Stimulated activated CD4-positive, alpha-beta T cell treated with anti-CD3 and anti-CD28 coated beads, Interleukin-2, amount 100 ng/mL, for 24 hours (primary cell): ENCODE measurements at places on chromosomes 5 and 9.

- no peak for DNase-seq
Observed at GRCh38 chr5:164784230-164784629, 1278.8 kb downstream of the MAT2B start.

DNA sequence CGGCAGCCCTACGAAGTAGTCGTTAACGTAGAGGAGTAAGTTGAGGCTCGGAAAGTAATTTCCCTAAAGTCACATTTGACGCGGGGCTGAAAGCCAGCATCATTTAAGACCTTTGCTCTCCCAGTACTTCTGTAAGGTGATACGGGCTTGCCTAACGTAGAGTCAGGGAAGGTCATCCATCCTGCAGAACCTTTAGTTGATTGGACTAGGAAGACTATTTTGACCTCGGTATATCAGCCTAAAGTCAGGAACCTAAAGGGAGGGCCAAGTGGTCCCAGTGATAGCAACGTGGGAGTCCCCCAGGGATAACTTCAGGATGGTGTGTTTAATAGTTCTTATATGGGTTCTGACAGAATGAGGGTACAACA is 657 bp downstream of the NUP214 start:
- no peak for DNase-seq

DNA sequence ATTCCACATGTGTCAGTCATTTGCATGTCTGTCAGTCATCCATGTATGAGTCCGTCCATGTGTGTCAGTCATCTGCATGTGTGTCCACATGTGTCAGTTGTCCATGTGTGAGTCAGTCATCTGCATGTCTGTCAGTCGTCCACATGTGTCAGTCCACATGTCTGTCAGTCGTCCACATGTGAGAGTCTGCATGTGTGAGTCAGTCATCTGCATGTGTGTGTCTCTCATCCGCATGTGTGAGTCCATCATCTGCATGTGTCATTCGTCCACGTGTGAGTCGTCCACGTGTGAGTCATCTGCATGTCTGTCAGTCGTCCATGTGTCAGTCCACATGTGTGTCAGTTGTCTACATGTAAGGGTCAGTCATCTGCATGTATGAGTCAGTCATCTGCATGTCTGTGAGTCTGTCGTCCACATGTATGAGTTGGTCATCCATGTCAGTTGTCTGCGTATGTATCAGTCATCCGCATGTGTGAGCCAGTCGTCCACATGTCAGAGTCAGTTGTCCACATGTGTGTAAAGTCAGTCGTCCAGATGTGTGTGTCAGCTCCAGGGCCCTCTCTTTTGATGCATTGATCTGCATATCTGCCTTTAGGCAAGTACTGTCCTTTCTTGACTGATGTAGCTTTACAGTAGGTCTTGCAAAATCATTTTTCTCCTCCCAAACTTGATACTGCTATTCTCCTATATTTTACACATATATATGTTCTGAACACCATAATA is 72.5 kb upstream of the CACNA1B start:
- no peak for DNase-seq

DNA sequence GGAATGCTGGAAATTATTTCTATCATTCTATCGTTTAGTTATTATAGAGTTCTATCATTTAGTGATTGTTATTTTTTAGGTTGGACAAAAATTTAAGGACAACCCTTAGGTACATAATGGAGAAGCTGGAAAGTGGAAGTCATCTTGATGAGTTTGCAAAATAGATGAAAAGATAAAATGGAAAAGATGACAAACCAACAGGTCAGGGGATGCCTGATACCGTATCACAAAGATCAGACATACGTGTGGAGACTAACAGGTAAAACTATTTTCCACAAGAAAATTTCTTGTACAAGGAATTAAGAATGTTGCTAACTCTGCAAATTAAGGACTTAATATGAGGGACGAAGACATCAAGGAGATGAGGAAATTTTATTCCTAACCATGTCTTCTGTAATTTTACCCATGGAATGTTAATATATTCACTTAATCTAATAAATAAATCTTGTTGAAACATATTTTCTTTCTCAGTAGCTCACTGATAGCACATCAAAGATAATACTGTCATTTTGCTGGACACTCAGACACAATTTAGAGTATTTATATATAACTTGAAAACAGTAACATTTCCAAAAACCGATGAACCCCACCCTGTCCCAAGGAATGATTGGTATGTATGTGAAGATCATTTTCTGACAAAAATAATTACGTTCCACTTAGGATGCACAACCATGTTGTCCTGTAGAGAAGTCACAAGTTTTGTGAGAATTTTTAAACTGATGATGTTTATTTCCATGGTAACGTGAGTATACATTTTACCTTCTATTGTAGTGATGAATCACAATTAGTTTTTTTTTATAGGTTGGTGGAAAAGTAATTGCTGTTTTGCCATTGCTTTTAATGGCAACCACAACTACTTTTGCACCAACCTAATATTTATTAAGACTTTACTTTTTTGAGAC is 2.6 kb downstream of the LURAP1L start:
- DNase-seq, result no peak

DNA sequence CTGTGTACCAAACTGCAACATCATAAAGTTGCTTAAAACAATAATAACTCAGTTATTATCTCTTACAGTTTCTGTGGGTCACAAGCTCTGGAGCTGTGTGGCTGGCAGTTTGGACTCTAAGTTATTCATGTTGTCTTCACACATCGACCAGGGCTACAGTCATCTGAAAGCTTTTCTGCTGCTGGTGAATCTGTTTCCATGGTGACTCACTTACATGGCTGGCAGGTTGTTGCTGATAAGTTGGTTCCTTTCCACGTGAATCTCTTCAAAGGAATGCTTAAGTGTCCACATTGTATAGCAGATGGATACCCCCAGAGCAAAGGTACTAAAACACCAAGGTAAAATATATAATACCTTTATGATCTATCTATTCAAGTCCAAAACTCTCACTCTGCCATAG is 44.8 kb upstream of the CYLC2 start:
- DNase-seq, result no peak

GRCh38 chr5:64811050-64811640 is 42.4 kb downstream of the CWC27 start:
- no peak for DNase-seq

DNA sequence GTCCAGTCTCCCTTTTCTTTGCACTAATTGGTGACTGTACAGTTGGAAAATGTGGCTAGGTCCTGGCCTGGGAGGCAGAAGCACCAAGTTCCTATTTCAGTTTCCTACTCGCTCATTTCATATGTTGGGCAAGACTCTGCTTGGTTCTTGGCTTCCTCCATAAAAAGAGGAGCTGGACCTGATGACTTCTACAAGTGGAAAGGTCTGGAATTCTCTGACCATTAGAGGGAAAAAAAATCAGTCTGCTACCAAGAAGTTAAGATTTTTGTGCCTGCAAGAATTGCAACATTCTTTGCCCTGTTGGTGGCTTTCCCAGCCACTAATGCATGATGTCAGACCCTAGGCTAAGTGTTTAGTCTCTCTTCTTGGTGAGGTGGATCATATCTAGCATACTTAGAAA is 91.5 kb downstream of the WDR41 start:
- DNase-seq, result no peak

DNA sequence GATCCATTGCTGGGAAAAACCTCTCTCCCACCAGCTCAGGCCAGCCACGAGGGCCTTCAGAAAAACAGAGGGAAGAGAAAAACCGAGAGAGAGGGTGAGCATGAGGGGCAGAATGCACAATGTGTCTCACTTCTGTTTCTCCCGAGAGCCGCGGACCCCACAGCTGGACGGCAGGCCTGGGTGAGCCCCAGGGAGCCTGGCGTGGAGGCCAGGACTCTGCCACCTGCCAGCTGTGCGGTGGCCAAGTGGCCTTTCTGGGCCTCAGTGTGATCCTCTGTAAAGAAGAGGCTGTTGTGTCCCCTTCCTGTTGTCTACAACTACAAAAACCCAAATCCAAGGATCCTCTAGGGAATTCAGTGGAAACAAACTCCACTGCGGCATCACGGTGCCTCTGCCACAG is 179.3 kb downstream of the PAX5 start:
- DNase-seq, result no peak

- DNase-seq, result no peak
Observed at GRCh38 chr9:115170358-115171073, 52.6 kb upstream of the TNC start.

GRCh38 chr5:34959323-34959722 is 30.0 kb downstream of the DNAJC21 start:
- no peak for DNase-seq

- no peak for DNase-seq
Observed at GRCh38 chr9:137772281-137772873, 105.2 kb upstream of the CACNA1B start.

- no peak for DNase-seq
Observed at GRCh38 chr5:152568016-152568415, 162.9 kb upstream of the NMUR2 start.

GRCh38 chr5:107372723-107373450 is 297.9 kb downstream of the EFNA5 start:
- DNase-seq, result no peak

DNA sequence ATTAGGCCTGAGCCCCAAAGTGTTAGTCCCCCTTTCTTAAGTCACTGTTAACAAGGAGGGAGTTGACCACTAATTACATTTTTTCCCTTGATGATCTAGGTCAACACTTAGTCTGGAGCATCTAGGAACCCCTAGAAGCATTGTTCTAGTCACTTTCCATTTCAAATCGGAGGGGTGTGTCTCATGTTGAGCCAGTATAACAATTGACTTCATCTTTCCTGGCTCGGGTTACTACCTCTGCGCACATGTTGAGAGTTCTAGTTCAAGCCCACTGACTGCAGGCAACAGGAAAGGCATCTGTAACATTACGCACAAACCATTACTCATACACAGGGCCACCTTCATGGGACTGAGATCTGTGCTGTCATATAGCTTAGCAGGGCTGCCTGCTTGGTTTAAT is 164.9 kb downstream of the NTRK2 start:
- no peak for DNase-seq

GRCh38 chr9:4243877-4244812 is 55.7 kb downstream of the GLIS3 start:
- DNase-seq, result no peak

DNA sequence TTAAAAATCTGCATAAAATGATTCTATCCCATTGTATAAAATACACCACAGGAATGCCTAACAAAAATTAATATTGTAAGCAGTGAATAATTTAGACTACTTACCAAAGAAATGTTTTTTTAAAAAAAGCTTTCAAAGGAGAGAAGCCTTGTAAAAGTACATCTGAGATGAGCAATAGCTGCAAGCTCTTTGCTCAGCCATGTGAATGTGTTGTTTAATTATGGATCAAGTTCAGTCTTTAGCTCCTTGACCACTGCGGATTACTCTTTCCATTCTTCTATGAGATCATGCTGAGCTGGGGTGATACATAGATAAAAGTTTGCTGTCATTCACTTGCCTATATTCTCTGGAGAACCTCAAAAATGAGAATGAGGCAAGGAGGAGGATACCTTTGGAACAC is 782.4 kb upstream of the ZNF608 start:
- DNase-seq, result no peak

DNA sequence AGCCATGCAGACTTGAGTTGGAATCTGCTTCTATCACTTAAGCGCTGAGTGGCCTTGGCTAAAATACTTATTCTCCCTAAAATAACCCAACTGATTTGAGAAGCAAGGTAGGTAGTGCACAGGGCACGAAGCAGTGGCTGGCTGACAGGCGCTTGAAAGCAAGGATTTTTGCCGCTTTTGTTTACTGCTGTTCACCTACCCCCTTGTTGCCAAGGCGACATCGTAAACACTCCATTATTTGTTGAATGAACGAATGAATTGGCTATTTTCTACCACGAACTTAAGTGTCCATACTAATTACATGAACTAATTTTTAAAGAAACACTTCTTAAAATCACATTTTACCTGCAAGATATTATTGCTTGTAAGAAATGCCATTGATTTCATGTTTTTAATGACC is 98.0 kb downstream of the ANKH start:
- no peak for DNase-seq

DNA sequence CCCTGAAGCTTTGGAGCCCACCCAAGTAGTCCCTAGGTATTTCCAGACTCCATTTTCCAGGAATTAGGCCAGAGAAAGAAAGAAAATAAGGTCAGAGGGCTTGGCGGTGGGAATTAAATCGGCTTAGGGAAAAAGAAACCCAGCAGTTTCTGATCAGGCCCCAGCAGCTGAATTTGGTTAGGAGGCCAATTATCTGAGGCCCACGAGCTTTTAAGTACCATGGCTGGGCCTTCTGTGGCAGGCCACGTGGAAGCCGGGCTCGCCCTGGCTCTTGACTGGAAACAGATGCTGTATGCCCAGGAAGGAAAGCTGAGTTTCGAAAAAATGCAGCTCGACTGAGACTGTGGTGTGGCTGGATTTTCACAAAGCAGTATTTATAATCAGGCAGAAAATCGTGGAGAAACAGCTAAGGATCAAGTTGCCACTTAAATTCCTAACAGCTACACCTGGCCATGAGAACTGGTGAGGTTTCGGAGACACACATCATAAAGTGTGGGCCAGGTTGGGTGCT is 75.1 kb upstream of the PANK3 start:
- no peak for DNase-seq

GRCh38 chr9:75974016-75974766 is 83.7 kb downstream of the PCSK5 start:
- DNase-seq, result no peak
